Islet precursor cell (in vitro differentiated cells): ENCODE measurements at places on chromosomes 3 and 15.
A peak's percentile ranks its signal among the peaks of the same experiment; 100 is the strongest.

DNA sequence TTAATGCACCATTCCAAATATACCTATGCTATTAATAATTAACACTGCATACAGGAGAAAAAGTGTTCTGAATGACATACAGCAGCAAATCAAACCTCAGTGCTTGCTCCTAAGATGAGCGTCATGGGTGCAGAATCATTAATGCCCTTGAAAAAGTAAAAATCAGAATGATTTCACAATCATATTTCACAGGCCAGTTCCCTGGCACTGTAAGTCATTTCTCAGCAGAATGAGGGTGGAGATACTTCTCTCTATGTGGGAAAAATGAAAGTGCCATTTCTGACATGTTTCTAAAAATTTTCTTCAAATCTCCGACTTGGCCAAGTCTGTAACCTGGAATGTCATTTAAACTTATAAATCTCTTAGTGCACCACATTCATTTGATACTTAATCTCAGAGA, 549.8 kb upstream of the AGTR1 start:
- no peak for DNase-seq

GRCh38 chr3:6354653-6355052, 506.3 kb upstream of the GRM7 start:
- peak; percentile 43 for DNase-seq

- no peak for DNase-seq
Observed at GRCh38 chr3:15657016-15657415, 55.5 kb downstream of the BTD start.

DNA sequence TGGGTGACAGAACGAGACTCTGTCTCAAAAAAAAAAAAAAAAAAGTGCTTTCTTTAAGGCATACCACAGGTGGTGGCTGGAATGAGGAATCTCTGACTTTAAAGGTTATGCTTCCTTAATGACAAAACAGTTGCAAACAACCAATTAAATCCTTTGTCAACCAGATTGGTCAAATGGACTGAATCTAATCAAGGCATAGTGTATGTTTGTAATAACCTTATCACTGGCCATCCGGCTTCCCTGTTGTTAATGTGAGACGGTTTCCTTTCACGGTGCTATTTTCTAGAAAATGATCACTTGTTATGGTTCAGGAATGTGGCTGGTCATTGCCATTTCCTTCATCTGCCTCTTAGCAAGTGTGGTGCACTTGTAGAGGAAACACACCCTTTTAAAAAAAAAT, 75.9 kb downstream of the FLNB start:
- DNase-seq: no peak

DNA sequence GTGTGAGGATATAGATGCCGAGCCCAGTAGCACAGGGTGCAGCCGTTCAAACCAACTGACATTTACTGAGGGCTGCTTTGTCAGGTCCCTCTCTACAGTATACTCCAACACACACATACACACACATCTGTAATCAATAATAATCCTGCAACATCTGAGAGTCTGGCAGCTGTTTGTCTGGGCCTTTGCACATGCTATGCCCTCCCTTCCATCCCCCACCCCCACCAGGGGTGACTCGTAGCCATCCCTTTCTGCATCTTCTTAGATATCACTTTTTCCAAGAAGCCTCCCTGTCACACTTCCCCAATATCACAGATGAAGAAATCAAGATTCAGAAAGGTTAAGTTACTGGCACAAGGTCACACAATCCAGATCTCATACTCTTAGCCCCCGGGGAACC, 13.7 kb downstream of the SPATA12 start:
- DNase-seq: no peak

DNA sequence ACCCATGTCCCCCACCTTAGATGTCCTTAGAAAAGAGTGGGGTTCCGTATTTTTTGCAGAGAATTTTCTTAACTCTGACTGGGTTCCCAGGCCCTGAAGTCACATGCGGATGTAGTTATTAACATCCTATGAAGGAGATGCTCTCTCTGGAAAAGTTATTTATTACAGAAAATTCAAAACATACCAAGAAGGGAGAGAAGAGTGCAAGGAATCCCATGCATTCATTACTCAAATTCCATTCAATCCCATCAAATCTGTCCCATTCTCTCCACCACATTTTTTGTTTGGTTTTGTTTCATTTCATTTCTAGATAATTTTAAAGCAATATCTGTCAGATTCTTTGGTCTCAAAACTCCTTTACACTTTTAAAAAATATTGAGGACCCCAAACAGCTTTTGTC, 34.3 kb upstream of the ANKRD34C start:
- no peak for DNase-seq

GRCh38 chr3:187197335-187197649, at the start of gene RTP1:
TSS of gene RTP1 (plus strand) at chr3:187197486. CDS start at chr3:187197516, 30 bp downstream.
- DNase-seq: no peak

- peak; percentile 78 for DNase-seq
Observed at GRCh38 chr3:48157950-48158376, 30.3 kb downstream of the CDC25A start.

DNA sequence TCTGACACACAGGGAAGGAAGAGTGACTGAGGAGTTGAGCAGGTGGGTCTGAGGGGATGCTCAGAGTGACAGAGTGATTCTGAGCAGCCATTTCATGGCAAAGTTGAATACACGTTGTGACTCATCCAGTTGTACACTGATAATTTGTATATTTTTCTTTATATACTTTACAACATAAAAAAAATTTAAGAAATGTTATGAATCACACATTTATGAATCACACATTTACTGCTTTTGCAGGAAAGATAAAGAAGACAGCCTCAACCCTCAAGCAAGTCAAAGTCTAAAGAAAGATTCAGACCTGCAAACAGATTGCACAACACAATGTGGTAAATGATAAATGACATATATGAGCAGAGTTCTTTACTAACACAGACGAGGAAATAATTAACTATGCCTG, 21.0 kb upstream of the CHMP2B start:
- no peak for DNase-seq

DNA sequence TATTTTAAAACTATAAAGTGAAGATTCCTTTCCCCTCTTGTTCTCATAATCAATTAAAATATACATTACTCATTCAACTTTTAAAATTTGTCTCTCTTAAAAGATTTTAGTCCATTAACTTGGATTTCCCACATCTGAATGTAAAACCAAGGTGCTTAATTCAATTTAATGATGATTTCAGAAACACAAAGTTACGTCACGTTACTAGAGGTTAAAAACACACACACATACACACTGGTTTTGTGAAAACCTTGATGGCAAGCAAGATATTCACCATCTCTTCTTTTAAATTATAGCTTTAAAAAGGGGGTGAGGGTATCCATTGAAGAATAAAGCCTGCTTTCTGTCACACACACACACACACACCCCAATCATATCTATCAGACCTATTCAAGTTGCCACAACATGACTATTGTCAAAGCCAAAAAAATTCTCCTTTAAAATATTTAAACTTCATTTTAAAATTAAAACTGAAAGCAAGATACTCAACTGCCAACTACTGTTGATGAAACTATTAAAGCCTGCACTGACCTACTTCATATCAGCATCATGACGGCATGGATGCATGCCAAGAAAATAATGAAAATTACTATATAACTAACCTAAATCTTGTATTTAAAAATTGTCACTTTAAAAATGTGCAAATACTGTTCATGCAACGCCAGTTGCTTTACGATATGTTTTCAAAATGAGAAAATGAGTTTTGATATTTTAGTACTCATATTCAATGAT, 2.1 kb downstream of the RFX7 start:
- no peak for DNase-seq

GRCh38 chr3:37920156-37920699, 58.5 kb downstream of the CTDSPL start:
- peak; percentile 97 for DNase-seq

GRCh38 chr3:122916580-122916979, 111.0 kb downstream of the SEMA5B start:
- peak; percentile 50 for DNase-seq

DNA sequence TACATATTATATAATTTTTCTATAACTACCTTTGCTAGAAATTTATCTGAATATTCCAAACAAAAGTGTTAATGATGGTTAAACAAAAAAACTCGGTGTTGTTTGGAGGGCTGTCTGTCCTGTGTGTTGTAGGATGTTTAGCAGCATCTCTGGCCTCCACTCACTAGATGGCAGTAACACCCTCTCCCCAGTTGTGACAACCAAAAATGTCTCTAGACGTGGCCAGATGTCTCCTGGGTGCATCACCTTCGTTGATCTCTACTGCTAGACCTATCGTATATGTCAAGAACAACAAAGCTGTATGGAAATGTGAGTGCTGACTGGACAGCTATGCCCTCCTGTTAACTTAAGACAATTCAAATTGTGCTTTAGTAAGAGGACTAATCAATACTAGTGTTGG, 14.1 kb downstream of the ANKRD34C start:
- no peak for DNase-seq

GRCh38 chr15:45618813-45619212, 16.0 kb upstream of the SQOR start:
- DNase-seq: no peak

- DNase-seq: no peak
Observed at GRCh38 chr15:28082891-28083684, 16.0 kb downstream of the OCA2 start.

DNA sequence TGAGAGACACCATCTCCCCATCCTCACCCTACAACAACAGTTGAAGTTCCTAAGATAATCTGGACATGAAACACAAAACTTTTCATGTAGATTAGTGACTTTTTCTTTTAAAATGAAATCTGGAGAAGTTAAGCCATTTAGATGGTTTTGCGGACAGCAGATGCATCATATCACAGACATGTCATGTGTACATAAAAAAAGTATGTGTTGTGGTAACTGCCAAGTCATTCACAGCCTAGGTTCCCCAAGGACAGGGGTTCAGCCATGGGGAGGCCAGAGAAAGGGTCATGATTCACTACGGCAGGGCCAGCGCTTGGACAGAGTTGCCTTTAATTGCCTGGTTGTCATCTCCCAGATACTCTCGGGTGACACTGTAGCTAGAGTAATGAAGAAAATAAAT, 163.2 kb downstream of the PDZRN3 start:
- DNase-seq: no peak

GRCh38 chr15:51108933-51109550, 14.3 kb upstream of the TNFAIP8L3 start:
- DNase-seq: no peak

DNA sequence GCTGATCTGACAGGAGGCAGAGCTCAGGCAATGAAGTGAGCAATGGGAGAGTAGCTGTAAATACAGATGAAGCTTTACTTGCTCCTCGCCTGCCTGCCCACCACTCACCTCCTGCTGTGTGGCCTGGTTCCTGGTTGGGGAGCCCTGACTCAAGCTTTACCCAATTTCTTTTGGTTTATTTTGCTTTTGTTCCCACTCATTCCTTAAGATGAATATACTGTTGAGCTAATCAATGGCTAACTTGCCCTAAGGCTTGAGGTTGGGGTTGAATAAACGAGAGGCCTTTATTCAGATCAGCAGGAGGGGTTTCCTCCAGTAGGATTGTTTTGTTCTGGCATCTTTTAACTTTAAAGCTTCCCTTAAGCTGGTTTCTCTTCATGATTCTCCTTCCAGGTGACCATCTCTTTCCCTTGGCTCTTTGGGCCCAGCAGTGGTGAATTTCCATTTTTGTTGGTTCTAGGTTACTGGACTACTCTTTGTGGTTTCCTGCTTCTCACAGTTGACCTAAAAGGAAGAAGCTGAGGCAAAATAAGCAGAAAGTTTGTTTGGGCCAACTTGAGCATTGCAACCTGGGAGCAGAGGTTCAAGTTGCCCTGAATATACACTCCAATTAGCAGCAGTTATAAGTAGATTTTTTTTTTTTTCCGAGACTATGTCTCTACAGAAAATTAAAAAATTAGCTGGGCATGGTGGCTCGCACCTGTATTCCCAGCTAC, 44.4 kb downstream of the STARD9 start:
- DNase-seq: no peak

DNA sequence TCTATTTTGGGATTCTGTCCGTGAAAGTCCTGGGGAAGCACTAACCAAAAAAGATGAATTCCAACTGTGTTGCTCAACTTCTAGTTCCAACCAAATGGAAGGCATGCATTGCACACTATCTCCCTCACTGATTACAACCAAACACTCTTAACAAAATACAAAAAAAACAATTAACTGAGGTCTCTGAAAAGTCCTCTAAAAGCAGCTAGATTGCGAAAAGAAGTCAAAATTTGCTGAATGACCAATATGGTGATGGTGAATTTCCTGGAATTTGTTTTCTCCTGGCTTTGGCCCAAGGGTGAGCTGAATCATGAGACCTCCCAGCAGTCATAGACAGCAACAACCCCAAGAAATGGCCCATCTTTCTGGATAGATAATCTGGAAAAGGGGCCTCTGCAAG, 28.3 kb downstream of the CYP19A1 start:
- no peak for DNase-seq

- no peak for DNase-seq
Observed at GRCh38 chr3:197447057-197447456, 108.7 kb downstream of the BDH1 start.

- DNase-seq: no peak
Observed at GRCh38 chr3:111758642-111759041, 100.4 kb upstream of the PHLDB2 start.

DNA sequence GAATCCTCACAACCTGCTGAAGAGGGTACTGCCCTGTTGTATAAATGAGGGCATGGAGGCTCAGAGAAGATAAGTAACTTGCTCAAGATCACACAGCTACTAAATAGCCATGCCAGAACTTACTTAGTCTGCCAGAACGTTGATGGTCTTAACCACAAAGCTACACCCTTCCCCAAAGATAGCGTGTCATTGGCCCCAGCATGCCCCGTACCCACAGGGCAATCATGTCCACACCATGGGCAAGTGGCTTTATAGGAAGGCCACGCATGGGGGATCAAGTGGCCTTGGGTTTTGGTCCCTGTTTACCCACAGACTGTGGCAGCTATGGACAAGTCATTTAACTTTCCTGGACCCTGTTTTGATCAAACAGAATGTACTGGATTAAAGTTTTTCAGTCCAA, 15.9 kb upstream of the ARHGEF3 start:
- DNase-seq: no peak

DNA sequence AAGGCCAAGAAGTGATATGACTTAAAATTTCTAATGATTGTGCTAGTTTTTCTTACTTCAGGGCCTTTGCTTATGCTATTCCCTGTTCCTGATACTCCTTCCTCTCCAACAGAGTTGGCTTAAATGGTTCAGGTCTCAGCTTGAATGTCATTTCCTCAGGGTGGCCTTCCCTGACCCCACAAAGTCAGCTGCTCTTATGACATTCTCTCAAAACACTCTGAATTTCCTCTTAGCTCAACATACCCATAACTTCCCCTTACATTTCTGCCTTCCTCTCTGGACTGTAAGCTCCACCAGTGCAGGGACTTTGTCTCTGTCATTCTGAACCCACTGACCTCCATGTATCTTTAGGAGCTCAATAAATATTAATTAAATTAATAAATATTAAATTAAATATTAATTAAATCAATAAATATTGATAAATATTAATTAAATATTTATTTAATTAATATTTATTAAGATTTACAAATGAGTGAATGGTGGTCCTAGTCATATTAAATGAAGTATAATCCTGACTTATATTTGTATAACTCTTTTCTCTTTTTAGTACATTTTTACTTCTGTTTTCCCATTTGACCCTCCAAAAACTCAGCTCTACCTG, 17.9 kb upstream of the TMCC1 start:
- no peak for DNase-seq

DNA sequence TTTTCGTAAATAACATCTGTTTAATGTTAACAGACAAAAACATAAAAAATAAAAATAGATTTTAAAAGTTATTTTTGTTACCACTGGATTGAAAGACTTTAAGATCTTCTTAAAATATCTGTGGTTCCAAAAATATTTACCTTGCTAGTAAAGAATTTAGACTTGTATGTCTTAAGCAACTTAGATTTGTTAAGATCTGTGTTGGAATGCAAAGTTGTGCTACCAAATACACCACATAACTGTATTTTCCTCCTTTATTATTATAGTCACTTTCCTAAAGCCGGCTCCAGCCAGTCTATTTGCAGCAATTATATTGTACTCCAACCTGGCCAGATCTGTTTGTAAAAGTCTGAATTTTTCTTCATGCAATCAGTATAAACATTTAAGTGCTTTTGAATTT, 63.7 kb downstream of the SPRED1 start:
- DNase-seq: no peak
